CD4-positive, alpha-beta T cell treated with Interleukin-1 beta for 1 hour (primary cell): ENCODE measurements at places on chromosomes 6 and 20.

- no peak for DNase-seq
Observed at GRCh38 chr6:36128793-36129192, 1.5 kb upstream of the MAPK13 start.

- DNase-seq, result no peak
Observed at GRCh38 chr6:26377719-26378118, 5.2 kb upstream of the BTN2A2 start.

- no peak for DNase-seq
Observed at GRCh38 chr6:157460182-157460999, 79.4 kb downstream of the ZDHHC14 start.

DNA sequence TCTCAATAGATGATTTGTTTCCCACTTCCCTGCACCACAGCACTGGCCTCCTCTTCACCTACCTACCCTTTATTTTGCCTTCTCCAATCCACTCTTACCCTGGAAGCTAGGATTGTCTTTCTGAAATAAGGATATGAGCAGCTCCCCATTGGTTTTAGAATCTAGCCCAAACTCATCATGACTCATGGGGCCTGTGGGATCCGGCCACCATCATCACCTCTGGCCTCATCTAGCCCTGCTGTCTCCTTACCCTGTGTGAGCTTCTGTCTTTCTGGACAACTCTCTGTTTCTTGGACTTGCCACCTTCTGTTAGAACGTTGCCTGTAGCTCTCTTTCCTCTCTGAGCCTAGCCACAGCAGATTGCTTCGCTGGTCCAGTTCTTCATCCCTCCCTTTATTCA, 277.1 kb downstream of the PAX1 start:
- no peak for DNase-seq

DNA sequence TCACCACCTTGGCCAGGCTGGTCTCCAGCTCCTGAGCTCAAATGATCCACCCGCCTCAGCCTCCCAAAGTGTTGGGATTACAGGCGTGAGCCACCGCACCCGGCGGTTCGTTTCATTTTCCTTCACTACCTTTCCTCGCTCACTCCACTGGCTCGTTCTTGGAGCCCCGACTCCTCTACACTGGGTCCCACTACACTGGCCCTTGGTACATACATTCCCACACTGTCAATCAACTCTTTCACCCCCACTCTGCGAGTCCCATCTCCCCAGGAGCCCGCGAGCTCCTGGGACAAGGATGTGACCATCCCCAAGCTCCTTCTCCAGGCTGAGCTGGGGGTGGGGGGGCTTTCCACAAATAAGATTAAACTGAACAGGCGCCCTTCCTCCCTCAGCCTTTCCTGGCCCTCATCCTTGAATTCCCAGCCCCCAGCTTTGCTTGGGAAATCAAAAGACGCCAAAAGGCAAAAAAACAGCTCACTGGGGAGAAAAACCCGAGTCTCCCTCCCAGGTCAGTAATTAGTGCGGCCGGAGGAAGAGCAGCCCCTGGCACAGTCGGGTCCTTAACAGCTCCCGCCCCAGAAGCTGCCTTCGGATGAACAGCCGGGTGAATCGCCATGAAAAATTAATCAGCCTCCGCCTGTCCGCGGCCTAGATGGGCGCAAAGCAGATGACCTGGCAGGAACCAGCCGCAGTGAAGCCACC, 42.8 kb upstream of the LY86 start:
- DNase-seq, result no peak

GRCh38 chr20:52895235-52895634, 76.9 kb upstream of the TSHZ2 start:
- no peak for DNase-seq

DNA sequence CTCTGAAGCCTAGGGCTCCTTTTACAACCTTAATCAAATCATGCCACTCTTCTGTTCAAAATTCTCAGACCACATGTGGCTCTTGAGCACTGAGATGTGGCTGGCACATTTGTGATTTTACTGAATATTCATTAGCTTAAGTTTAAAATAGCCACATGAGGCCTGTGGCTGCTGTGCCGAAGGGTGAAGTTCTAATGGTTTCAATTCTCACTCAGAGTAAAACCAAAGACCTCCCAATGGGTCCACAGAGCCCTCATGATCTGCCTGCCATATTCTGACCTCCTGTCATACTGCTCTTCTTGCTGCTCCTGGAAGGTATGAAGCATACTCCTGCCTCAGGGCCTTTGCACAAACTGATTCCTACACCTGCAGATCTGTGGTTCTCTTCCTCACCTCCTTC, 7.8 kb upstream of the CST3 start:
- DNase-seq, result no peak

DNA sequence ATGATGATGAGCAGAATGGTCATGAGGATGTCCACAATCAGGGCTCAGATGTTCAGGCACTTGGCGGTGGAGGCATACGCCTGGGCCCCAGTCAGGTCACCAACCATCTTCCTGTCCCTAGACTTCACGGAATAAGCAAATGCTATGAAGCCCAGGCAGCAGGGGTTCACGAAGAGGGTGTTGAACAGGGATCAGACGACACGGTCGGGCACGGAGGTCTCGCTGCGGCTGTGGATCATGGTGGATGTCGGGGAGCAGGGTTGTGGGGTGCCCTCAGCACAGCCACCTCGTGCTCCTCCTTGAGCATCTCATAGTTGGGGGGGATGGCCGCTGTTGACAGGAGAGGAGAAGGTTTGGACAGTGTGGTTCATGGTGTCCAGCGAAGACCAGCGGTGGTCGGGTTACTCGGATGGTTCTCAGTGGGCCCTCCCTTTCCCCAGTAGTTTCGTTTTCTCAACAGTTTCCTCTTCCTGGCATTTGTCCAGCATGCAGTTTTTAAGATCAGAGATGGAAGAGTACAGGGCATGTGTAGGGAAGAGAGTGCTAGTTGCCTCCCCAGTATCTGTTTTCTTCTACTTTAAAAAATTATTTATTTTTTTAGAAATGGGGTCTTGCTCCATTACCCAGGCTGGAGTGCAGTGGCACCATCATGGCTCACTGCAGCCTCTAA, 20.3 kb upstream of the SPDEF start:
- DNase-seq, result no peak

- DNase-seq, result no peak
Observed at GRCh38 chr6:38095054-38095453, 275.5 kb downstream of the ZFAND3 start.

DNA sequence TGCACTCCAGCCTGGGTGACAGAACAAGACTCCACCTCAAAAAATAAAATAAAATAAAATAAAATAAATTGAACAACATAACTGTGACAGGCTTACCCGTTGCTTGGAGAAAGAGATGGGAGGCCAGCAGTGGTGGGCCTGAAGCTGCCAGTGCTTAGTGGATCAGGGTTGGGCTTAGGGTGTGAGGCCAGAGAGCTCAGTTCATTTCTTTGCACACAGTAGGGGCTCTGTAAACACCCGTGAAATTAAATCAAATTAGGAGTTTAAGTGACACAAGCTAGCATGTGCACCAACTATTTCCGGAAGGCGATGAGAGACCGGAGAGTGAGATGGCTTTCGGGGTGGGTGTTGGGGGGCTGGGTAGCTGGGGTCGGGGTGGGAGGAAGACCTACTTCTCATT, 25.8 kb upstream of the TTPAL start:
- DNase-seq, result no peak
